ENCODE measurements at places on chromosomes 1 and 21. TPM values are rescaled to one million over a fixed set of nuclear protein-coding genes. Genes with fewer than 3 reads are reported as not detected.

The DIO1 gene
- total RNA-seq = not detected

The LCA5L gene
- total RNA-seq = 0.86 TPM

The SNX7 gene
- 16.1 TPM for total RNA-seq

The CNN3 gene
- 247 TPM for total RNA-seq

The PRDM16 gene
- total RNA-seq = 1.2 TPM

The NTMT2 gene
- not detected for total RNA-seq

The MYOC gene
- 0.29 TPM for total RNA-seq

The DNASE2B gene
- not detected for total RNA-seq

DNA sequence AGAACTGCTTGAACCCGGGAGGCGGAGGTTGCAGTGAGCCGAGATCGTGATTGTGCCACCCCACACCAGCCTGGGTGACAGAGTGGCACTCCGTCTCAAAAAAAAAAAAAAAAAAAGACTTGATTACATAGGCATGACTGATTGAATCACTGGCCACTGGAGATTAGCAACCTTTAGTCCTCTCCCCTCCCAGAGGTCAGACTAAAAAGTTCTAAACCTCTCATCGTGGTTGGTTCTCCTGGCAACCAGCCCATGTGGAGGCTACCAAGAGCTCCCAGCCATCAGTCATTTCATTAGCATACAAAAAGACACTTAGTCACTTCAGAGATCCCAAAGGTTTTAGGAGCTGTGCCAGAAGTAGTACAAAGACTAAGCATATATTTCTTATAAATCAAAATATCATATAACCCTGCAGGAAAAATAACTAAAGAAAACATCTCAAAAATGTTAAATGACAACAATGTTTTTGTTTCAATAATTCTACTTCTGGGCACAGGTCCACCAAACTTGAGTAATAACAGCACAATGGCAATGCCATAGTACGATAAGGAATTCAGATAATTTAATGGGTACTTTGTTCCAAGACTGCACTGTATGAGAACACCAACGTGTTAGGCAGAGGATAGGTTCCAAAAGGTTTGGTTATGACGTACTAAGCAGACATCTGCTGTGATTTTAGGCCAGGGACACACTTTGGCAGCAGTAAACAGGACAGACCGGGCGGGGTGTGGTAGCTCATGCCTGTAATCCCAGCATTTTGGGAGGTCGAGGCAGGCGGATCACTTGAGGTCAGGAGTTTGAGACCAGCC is 18.1 kb downstream of the USP48 start:
- H3K27ac ChIP-seq = peak overlapping the region; percentile 87
- H3K27me3 ChIP-seq = no peaks in the 10 kb centered on the region
- no peaks in the 10 kb centered on the region for H3K36me3 ChIP-seq
- DNase-seq = no peak
- no peak overlapping the region for H3K4me3 ChIP-seq

GRCh38 chr1:165402517-165403111 is 42.3 kb downstream of the RXRG start:
- no peak overlapping the region for H3K4me3 ChIP-seq
- no peaks in the 10 kb centered on the region for H3K36me3 ChIP-seq
- no peak overlapping the region for H3K27ac ChIP-seq
- peaks cover 5% of the 10 kb centered on the region for H3K4me1 ChIP-seq

- no peak overlapping the region for H3K27ac ChIP-seq
- DNase-seq = no peak
- no peak overlapping the region for H3K4me3 ChIP-seq
- H3K27me3 ChIP-seq = peaks cover 15% of the 10 kb centered on the region
- no peaks in the 10 kb centered on the region for H3K36me3 ChIP-seq
Observed at GRCh38 chr1:5640845-5641244, 351.4 kb downstream of the NPHP4 start.

- H3K36me3 ChIP-seq = peaks cover 6% of the 10 kb centered on the region
- peaks cover 3% of the 10 kb centered on the region for H3K4me1 ChIP-seq
- no peak overlapping the region for H3K27ac ChIP-seq
- H3K4me3 ChIP-seq = no peak overlapping the region
Observed at GRCh38 chr1:196437671-196438070, 170.6 kb downstream of the KCNT2 start.

DNA sequence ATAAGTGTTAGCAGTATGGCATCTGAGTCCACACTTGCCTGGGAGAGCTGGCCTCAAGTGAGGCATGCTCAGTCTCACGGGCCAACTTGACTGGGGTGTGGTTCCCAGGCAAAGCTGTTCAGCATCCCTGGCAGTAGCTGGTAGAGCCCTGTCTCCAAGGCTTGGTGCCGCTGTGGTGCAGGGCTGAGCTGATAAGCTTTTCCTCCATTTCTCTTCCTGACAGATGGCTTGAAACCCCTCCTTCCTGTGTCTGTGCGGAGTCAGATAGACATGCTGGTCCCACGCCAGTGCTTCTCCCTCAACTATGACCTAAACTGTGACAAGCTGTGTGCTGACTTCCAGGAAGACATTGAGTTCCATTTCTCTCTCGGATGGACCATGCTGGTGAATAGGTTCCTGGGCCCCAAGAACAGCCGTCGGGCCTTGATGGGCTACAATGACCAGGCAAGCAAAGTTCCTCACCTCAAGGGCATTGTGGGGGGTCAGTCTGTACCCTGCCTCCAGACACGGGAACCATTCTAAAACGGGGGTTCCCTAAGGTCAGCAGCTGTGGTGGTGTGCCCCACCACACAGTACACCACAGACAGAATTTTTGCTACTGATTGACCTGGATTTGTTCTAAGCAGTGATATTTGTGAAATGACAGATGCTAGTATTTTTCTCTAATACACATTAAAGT is 13.7 kb upstream of the MIIP start:
- no peak overlapping the region for H3K4me3 ChIP-seq
- no peak overlapping the region for H3K27ac ChIP-seq
- H3K36me3 ChIP-seq = peaks cover 64% of the 10 kb centered on the region
- DNase-seq = no peak
- no peaks in the 10 kb centered on the region for H3K27me3 ChIP-seq
- no peaks in the 10 kb centered on the region for H3K4me1 ChIP-seq

DNA sequence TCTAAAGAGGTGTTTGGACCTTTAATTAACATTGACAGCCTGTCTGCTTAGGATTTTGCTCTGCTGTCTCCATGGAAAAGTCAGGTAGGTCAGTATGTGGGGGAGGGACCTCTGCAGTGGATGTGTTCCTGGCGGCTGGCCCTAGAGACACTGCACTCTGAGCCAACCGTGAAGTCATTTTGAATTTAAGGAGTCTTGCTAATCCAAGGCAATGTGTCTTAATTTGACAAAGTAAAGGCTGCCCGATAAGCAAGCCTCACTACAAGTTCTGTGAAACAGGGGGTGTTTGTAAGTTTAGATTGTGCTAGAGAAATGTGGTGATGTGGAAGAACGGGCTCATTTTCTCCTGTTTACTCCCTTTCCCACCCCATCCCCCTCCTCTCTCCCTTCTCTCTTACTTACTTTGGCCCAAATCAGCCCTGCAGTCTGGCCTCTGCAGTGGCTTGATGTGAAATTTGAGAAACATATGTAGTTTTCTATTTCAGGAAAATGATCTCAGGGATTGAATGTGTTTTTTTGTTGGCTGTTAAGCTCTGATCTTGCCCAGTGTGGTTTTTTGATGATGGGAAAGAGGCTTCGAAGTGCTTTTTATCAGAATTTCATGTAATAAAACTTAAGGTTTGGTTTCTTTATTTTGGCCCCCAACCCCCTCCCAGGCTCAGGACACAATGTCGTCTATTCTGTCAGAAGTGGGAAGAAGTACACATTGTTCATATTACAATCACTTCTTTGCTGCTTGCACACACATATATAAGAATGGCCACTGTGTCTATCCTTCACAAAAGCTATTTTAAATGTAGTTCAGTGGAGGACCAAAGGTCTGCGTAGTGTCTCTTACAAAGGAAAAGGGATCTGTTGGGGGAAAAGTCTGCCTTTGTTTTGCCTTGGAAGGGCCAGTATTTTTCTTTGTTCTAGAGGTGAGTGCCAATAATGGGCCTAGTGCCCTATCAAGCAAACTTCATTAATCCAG is 96.6 kb downstream of the FGGY start:
- H3K4me3 ChIP-seq = peak overlapping the region; percentile 14
- peak overlapping the region; percentile 94 for H3K27ac ChIP-seq
- H3K27me3 ChIP-seq = no peaks in the 10 kb centered on the region
- no peak for DNase-seq
- no peaks in the 10 kb centered on the region for H3K36me3 ChIP-seq
- H3K4me1 ChIP-seq = peaks cover 70% of the 10 kb centered on the region

DNA sequence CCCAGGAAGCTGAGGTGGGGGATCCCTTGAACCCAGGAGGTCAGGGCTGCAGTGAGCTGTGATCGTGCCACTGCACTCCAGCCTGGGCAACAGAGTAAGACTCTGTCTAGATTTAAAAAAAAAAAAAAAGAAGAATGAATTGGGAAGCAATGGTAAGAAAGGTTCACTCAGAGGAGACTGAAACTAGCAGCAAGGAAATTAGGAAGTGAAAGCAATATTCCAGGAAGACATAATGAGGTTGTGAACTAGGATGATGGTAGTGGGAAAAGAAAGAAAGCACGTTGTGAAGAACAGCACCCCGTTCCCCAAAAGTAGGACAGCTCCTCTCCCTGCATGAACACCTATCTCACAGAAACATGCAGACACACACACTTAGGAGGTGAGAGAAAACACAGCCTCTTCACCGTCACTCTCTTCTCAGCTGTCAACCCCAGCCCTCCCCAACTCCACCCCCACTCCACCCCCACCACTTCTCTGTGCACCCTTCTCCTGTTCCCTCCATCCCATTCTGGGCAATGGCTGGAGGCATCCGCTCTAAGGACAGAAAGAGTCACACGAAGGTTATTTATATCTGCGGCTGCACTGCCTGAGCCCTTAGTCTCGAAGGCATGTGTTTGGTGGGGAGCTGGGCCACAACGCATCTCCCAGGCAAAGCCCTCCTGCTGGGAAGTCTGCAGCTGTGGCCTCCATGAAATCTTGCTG is 101.8 kb upstream of the LPGAT1 start:
- peaks cover 9% of the 10 kb centered on the region for H3K4me1 ChIP-seq
- H3K36me3 ChIP-seq = no peaks in the 10 kb centered on the region
- no peaks in the 10 kb centered on the region for H3K27me3 ChIP-seq

DNA sequence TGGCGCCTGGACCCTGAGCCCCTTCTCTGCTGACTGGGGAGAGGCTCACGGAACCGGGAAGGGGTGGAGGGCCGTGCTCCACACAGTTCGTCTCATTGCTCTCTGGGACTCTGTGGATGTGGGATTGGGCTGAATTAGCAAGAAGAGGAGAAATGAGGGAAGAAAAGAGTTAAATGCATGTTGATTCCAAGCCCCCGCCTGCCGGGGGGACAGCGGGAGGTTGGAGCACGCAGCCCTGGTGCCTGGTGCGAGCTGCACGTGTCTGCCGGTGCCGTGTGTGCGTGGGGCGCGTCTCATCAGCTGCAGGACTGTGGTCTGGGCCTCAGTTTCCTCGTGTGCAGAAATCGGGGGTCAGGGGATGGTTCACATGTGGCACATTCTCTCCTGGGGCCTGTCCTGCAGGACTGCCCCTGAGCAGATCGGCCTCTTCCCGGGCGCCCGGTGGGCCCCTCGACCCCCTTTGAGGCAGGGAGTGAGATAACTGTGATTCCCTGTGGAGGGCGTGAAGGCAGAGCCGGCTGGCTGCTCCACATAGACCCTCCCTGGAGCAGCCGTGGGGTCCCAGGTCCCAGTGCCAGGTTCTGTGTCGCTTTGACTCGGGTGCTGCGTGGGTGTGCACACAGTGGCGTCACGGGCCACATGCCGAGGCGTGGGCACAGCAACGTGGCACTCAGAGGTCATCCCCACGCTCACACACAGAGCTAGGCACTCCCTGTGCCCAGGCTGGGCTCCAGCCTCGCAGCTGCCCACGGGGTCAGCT is 11.4 kb downstream of the SAMD11 start:
- peak overlapping the region; percentile 45 for H3K4me3 ChIP-seq
- peaks cover 4% of the 10 kb centered on the region for H3K36me3 ChIP-seq
- peak overlapping the region; percentile 94 for H3K27ac ChIP-seq
- no peak for DNase-seq
- peaks cover 63% of the 10 kb centered on the region for H3K4me1 ChIP-seq
- H3K27me3 ChIP-seq = no peaks in the 10 kb centered on the region

DNA sequence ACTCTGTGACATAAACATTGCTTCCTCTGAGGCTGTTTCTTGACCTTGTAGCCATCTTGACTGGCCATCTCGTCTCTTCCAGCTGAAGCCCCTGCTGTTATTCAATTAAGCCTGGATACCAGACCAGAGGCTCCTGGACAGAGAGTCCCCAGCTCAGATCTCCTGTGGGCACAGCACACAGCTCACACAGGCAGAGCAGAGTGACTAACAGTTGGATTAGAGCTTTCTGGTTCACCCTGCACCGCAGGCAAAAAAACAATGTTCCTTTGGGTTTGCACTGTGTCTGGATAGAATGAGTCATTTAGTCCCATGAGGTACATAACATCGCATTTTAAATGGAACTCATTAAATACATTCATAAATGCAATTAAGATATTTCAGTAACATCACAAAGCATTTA is 33.4 kb upstream of the USH2A start:
- H3K4me1 ChIP-seq = peaks cover 53% of the 10 kb centered on the region
- no peaks in the 10 kb centered on the region for H3K36me3 ChIP-seq
- no peak for DNase-seq
- no peak overlapping the region for H3K27ac ChIP-seq

GRCh38 chr1:213466541-213466940 is 415.5 kb downstream of the RPS6KC1 start:
- DNase-seq = no peak
- H3K4me1 ChIP-seq = no peaks in the 10 kb centered on the region
- H3K27me3 ChIP-seq = peaks cover 4% of the 10 kb centered on the region
- H3K4me3 ChIP-seq = no peak overlapping the region

DNA sequence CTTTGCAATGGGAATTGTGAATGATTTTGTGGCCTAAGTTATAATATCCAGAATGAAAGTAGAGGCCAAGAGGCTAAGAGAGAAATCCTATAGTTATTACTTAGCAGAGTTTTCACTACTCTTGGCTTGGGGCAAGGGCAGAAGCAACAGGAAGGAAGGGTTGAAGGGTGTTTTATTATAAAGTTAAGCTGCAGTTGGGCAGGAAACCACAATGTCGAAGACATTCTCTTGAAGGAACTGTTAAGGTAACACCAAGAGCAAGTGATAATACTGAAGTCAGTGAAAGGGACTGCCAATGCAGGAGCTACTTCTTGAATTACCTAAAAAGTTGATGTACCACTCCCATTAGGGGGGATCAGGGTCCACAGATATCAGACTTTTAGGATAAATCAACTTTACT is 8.3 kb downstream of the XCL2 start:
- no peaks in the 10 kb centered on the region for H3K36me3 ChIP-seq
- H3K27me3 ChIP-seq = no peaks in the 10 kb centered on the region
- no peak for DNase-seq
- H3K27ac ChIP-seq = no peak overlapping the region
- no peak overlapping the region for H3K4me3 ChIP-seq
- no peaks in the 10 kb centered on the region for H3K4me1 ChIP-seq

Data from mesothelial cell of epicardium (in vitro differentiated cells).